Lower lobe of right lung (tissue), 2 donors: ENCODE measurements at places on chromosomes 4 and X. TPM values are rescaled to one million over a fixed set of nuclear protein-coding genes. Genes with fewer than 3 reads are reported as not detected.

The FGF13 gene
- total RNA-seq = 4.0 TPM

DNA sequence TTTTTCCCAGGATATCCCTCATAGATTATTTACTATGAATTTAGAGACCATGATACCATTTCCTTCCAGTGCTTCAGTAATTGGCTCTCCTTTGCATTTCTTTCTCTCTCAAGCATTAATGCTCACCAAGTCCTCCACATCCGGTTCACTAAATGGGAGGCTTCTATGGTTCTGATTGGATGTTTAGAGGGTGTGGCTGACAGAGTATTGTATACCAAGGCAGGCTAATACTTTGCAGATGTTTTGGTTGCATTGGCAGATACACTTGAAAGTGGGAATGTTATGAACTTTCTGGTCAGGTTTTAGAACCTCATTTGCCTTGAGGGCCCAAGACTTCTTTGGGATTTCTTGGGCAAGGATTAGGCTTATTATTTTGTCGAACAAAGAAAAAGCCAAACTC is 24.2 kb downstream of the CBLL2 start:
- no peaks in the 10 kb centered on the region for H3K27me3 ChIP-seq
- H3K4me1 ChIP-seq = no peaks in the 10 kb centered on the region
- no peak overlapping the region for H3K4me3 ChIP-seq
- H3K27ac ChIP-seq = no peak overlapping the region
- DNase-seq = no peak
- H3K36me3 ChIP-seq = no peaks in the 10 kb centered on the region

GRCh38 chr4:75733369-75733768 is 9.0 kb downstream of the USO1 start:
- H3K27ac ChIP-seq = no peak overlapping the region
- no peak for DNase-seq
- H3K27me3 ChIP-seq = no peaks in the 10 kb centered on the region
- no peaks in the 10 kb centered on the region for H3K36me3 ChIP-seq

The HGFAC gene
- 1.0 TPM for total RNA-seq

The CYSLTR1 gene
- 10.5 TPM for total RNA-seq

The SPARCL1 gene
- total RNA-seq = 299 TPM

The MAOA gene
- 159 TPM for total RNA-seq

The FOXP3 gene
- not detected for total RNA-seq

The KANTR gene
- 14.8 TPM for total RNA-seq

The MAPK10 gene
- 30.7 TPM for total RNA-seq

The GJB1 gene
- 1.7 TPM for total RNA-seq

DNA sequence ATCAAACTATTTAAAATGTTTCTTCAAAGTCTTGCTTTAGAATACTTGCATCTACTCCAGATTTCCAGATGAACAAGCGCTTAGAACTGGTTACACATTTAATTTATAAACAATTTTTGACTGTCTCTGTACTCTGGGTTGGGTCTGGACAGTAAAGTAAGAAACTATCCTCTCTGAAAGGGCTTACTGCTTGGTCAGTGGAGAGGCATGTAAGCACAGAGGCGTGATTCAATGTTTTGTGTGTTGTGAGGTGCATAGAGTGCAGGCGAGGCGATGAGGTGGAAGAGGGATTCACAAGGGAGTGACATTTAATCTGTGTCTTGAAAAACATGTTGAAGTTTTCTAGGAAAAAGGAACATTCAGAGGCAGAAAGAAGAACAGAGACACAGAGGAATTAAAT is 231.4 kb downstream of the VEGFC start:
- H3K4me1 ChIP-seq = no peaks in the 10 kb centered on the region
- no peak overlapping the region for H3K4me3 ChIP-seq
- no peaks in the 10 kb centered on the region for H3K27me3 ChIP-seq
- no peak for DNase-seq
- H3K27ac ChIP-seq = no peak overlapping the region

GRCh38 chr4:165588534-165589315 is 209.9 kb downstream of the CPE start:
- no peaks in the 10 kb centered on the region for H3K36me3 ChIP-seq
- H3K4me1 ChIP-seq = no peaks in the 10 kb centered on the region
- no peak overlapping the region for H3K27ac ChIP-seq
- no peak overlapping the region for H3K4me3 ChIP-seq

- no peaks in the 10 kb centered on the region for H3K27me3 ChIP-seq
- H3K36me3 ChIP-seq = no peaks in the 10 kb centered on the region
- no peak overlapping the region for H3K4me3 ChIP-seq
- DNase-seq = no peak
These were observed 287.2 kb upstream of the CT83 start for GRCh38 chrX:116749943-116750342.

The PAGE4 gene
- not detected for total RNA-seq

The ADH1A gene
- 3.0 TPM for total RNA-seq

The RELL1 gene
- 33.5 TPM for total RNA-seq

GRCh38 chr4:106584337-106584989 is 215.9 kb upstream of the GIMD1 start:
- no peak overlapping the region for H3K4me3 ChIP-seq
- no peaks in the 10 kb centered on the region for H3K4me1 ChIP-seq
- no peak overlapping the region for H3K27ac ChIP-seq
- no peaks in the 10 kb centered on the region for H3K27me3 ChIP-seq

DNA sequence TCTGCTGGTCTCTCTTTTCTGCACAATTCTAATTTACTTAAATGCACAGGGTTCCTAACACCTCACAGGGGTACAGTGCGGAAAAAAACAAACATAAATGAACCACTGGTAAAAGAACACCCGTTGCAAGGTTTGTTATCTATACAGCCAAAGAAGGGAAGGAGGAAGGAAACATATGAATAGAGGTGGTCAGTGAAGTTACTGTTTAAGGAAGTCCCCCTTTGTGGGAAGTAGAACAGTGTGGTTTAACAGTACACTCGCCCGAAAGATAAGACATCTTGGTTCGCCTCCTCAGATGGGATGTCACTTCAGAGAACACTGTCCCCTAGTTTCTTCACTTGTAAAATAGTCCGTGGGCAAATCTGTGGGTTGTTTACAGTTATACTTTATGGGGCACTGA is 57.5 kb downstream of the TEC start:
- no peaks in the 10 kb centered on the region for H3K36me3 ChIP-seq
- no peak overlapping the region for H3K27ac ChIP-seq
- no peaks in the 10 kb centered on the region for H3K4me1 ChIP-seq

GRCh38 chr4:65241257-65241997 is 428.9 kb downstream of the EPHA5 start:
- no peaks in the 10 kb centered on the region for H3K4me1 ChIP-seq
- no peaks in the 10 kb centered on the region for H3K36me3 ChIP-seq
- peak; percentile 28 for DNase-seq
- H3K27me3 ChIP-seq = no peaks in the 10 kb centered on the region
- H3K4me3 ChIP-seq = no peak overlapping the region
- H3K27ac ChIP-seq = no peak overlapping the region

DNA sequence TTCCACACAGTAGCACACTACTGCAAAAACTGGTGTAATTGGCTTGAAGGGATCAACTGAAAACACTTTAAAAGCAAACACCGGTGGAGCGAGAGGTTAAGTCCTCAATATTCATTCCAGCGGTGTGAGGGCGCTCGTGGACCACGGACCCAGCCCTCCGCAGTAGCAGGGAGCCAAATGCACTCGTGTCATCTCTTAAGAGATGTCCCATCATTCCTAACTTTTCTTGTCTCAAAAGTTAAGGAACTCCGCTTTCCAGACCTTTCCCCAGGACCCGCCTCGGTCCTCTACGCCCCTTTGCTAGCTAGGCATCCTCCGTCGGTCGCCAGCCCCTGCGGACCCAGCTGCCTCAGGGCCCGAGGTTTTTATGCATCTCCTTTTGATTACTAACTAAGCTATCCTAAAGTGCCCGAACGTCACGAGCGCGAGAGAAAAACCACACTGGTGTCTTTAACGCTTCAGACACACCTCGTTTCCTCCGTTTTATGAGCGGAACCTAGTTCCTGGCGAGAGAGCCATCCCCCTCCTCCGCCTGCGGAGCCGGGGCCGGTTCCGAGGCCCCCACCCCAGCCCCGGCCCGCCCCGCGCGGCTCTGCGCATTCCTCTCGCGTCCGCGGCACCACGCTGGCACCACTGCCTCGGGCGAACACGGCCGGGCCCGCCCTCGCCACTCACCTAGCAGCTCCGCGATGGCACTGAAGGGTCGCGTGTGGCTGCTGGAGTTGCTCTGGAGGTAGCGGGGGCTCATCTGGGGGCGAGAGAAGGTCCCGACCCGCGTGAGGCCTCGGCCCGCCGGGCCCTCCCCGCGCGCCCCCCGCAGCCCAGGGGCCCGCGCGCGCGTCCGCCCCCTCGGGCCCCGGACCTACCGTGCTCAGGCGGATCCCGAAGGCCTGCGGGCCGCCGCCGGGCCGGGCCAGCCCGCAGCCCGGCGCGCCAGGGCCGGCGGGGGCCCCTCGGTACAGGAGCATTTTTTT is 723 bp downstream of the MORC4 start:
- H3K27ac ChIP-seq = peak overlapping the region; percentile 49
- H3K4me3 ChIP-seq = peak overlapping the region; percentile 64
- peak; percentile 53 for DNase-seq

- H3K4me1 ChIP-seq = no peaks in the 10 kb centered on the region
- H3K27me3 ChIP-seq = no peaks in the 10 kb centered on the region
- no peak overlapping the region for H3K4me3 ChIP-seq
- H3K36me3 ChIP-seq = no peaks in the 10 kb centered on the region
- DNase-seq = no peak
- H3K27ac ChIP-seq = no peak overlapping the region
These were observed 14.8 kb upstream of the TRIM60 start for GRCh38 chr4:165016971-165017370.

DNA sequence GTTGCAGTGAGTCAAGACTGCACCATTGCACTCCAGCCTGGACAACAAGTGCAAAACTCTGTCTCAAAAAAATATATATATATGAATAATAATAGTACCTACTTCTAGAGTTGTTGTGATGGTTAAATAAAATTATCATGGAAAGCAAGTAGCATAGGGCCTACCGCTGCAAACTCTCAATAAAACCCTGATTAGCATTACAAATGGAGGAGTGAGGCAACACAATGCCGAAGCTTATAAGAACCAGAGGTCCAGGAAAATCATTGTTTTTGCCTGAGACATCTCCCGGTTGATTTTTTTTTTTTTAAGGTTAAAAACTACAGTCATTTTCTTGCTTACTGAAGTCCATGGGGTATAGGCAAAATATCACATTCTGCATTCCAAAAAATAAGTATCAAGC is 185.0 kb upstream of the GALNT7 start:
- H3K36me3 ChIP-seq = no peaks in the 10 kb centered on the region
- no peak overlapping the region for H3K27ac ChIP-seq
- no peaks in the 10 kb centered on the region for H3K27me3 ChIP-seq
- no peaks in the 10 kb centered on the region for H3K4me1 ChIP-seq
- no peak overlapping the region for H3K4me3 ChIP-seq

DNA sequence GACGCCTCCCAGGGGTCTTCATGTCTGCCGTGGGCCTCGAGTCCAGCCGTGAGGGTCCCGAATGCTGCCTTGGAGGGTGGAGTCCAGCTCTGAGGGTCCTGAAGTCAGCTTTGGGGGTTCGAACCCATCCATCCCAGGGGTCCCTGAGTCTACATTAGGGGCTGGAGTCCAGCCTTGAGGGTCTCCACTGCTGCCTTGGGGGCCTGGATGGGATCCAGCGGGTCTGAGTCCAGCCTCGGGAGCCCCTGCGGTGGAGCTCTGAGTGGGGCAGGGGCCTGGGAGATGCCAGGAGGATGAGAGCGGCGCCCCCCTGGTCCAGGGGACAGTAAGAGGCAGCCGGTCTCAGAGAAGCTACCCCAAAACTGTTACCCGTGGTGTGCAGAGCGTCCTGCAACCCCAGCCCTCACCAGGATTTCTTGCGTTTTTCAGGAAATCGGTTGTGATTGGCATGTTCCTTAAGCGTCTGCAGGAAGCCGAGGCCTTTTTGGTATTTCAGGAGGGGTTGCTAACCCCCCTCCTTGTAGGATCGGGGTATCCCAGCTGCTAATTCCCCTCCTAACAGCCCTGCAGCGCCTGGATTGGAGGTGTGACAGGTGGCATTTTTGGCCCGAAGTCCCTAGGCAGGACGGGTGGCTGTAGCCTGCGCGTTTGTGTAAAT is 1.7 kb upstream of the GTPBP6 start:
- no peaks in the 10 kb centered on the region for H3K27me3 ChIP-seq
- H3K36me3 ChIP-seq = peaks cover 9% of the 10 kb centered on the region
- DNase-seq = peak; percentile 43

The ZFP92 gene
- total RNA-seq = 4.5 TPM

DNA sequence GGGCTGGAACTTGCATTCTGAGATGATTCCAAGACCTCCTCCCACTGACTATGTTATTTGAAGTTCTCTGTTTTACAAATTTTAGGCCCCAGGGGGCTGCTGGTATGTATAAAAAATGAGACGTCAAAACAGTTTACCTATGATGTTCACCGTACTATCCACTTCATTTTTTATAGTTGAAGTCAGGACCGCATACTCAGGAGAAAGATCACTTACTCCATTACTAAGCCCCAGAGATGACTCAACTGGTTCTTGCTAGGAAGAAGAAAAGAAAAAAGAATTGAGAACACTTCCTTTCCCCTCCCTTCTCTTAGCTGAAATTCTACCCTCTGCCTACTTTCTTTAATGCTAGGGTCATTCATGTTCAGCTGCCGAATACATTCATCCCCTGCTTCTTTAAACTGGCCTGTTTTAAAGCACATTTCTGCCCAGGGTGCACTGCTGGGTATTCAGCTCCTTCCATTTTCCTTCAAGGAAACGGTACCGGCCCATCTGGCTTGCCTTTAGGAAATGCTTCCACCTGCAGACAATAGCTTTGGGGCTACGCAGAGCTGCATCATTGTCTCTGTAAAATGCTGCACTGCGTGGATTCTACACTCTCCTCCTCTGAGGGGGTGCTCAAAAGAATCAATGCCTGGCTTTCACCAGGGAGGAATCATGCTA is 66.2 kb downstream of the IRF2 start:
- H3K27me3 ChIP-seq = no peaks in the 10 kb centered on the region
- no peak for DNase-seq
- H3K4me1 ChIP-seq = peaks cover 17% of the 10 kb centered on the region
- no peak overlapping the region for H3K4me3 ChIP-seq
- H3K27ac ChIP-seq = peak overlapping the region; percentile 0

The NUP62CL gene
- 1.4 TPM for total RNA-seq

DNA sequence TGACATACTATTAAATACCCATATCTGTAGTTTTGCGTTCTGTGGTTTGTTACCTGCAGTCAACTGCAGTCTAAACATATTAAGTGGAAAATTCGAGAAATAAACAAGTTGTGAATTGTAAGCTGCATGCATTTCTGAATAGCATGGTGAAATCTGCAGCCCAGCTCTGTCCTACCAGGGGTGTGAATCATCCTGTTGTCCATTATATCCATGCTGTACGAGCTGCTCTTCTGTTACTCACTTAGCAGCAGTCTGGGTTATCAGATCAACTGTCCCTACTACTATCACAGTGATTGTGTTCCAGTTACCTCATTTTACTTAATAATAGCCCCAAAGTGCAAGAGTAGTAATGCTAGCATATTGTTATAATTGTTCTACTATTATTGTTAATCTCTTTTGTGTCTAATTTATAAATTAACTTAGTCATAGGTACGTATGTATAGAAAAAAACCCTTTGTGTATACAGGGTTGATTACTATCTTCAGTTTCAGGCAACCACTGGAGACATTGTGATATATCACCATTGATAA is 173.7 kb upstream of the FAT4 start:
- no peaks in the 10 kb centered on the region for H3K4me1 ChIP-seq
- no peaks in the 10 kb centered on the region for H3K36me3 ChIP-seq
- H3K4me3 ChIP-seq = no peak overlapping the region
- H3K27ac ChIP-seq = no peak overlapping the region
